SK-N-SH treated with all-trans-retinoic acid at 6 μM for 48 hours (cell line): ENCODE measurements at places on chromosomes 2 and 18.

DNA sequence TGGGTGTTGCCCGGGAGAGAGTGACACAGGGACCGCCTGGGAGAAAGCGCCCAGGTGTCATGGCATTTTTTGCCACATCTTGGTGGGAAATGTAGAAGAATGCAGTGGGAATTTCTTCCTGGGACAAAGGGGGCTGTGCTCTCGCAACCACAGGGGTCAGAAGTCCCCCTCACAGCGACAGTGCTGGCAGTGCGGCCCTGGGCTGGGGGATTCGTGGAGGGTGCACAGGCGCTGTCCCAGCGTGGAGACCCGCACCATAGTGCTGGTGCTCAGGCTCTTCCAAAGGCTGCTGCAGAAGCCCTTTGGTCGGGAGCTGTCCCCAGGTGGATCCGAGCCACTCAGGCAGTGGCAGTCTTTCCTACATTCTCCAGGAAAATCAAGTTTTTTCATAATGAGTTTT, 128.8 kb upstream of the SOX11 start:
- ATAC-seq = no peak

GRCh38 chr18:63216516-63217311, 102.9 kb downstream of the BCL2 start:
- peak; percentile 19; the same call in 1 of the 3 replicates for ATAC-seq

DNA sequence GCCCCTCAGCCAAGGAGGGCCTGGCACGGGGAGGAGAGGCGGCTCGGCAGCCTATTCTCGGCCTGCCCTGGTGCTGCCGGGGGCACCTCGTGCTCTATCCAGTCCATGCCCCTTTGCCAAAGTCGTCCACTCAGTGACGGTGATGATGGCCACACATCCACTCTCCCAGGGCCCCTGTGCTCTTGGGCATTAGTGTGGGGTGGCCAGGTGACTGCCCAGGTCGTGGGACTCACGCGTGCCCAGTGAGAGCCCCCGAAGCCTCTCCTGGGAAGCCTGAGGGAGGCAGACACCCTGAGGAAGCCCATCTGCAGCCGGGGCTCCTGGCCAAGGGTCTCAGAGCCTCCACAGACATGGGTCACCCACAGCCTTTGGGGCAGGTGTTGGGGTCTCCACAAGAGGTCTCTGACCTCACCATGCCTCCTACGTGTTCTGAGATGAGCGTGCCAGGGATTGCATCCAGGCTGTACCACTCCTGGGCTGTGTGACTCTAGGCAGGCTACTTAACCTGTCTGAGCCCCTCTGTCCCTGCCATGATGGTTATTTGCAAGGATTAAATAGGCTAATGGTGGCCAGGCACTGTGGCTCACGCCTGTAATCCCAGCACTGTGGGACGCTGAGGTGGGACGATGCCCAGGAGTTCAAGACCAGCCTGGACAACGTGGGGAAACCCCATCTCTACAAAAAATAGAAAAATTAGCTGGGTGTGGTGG, 12.9 kb downstream of the RAMP1 start:
- ATAC-seq = no peak

- peak; percentile 98 for ATAC-seq
Measured at GRCh38 chr2:211745295-211746097, 793.1 kb downstream of the ERBB4 start.

DNA sequence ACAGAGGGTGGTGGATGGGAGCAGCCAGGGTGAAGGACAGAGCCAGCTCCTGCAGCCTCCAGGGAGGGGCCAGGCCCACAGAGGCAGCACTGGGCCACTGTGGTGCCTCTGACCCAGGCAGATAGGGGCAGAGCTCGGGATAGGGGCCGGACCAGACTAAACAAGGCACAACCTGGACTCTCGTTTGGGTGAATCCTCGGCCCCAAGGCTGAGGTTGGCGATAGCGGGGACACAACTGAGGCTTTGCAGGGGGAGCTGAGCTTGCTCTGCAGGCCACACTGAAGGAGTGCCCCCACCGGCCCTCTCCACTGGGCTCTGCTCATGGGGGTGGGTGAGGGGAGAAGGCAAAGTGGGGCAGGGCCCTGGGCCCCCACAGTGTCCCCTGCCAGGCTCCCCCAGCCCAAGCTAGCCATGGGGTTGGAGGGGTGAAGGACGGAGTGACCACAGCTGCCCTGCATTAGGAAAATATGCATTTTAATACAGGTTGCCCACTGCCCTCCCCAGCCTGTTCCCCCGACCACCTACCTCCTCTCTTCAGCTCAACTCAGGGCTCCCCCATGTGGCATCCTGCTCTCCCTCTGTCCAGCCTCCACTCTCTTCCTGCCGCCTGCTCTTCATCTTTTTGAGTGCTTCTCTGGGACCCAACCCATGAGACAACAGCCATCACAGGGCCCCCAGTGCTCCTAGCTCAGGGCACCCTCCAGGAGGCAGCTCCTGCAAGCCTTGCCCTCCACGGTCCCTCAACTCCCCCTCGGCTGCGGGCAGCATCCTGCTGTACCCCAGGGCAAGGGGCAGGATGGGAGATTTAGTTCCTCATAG, 152.8 kb downstream of the INHBB start:
- no peak for ATAC-seq

DNA sequence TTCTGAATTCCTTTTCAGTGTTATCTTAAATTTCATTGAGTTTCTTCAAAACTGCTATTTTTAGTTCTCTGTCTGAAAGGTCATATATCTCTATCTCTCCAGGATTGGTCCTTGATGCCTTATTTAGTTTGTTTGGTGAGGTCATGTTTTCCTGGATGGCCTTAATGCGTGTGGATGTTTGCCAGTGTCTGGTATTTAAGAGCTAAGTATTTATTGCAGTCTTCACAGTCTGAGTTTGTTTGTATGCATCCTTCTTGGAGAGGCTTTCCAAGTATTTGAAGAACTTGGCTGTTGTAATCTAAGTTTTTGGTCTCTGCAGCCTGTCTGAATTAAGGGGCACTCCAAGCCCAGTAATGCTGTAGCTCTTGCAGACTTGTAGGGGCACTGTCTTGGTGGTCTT, 249.3 kb downstream of the ZNF385B start:
- peak; percentile 82 for ATAC-seq

DNA sequence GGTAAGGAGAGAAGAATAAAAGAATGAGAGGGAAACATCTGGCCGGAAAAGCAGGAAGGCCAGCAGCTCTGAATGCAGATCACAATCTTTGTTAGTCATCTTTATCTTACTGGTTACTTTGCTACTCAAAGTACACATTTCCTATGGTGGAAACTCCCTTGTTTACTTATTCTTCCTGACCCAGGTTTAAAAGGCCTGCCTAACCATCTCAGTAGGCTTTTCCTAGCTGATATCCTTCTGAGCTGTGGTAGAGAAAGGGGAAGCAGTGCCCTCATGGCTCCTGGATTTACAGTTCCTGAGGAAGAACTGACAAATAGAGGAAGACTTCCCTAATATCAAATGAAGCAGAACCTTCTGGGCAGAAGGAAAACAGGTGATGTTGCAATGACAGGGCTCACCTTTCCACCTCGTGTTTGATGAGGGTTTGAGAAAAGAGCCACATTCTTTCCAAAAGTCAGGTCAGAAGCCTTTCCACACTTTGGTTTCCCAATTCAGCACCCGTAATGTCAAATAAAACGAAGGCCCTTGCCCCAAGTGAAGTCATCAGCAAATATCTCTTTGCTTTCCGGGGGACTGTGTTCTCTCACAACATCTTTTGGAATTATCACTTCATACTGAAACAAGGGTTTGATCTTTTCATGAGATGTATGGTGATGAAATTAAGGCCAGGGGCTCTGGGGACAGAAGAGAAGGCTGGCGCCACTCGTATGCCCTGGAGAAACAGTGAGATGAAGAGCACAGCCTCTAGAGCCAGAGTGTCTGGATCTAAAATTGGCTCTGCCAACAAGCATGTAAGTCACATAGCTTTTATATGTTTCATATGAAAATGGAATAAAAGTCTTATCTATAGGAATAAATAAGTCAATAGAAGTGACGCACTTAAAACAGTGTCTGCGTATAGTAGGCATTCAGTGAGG, 26.7 kb upstream of the APOB start:
- ATAC-seq = no peak

GRCh38 chr18:70366174-70366573, 77.3 kb downstream of the SOCS6 start:
- ATAC-seq = no peak

- 0 out of 3 replicates have a peak, but pooled peaks have one; percentile 5 for ATAC-seq
Measured at GRCh38 chr18:3454365-3455089, 4.6 kb downstream of the TGIF1 start.
